ENCODE measurements at places on chromosomes 11 and 22.

GRCh38 chr22:35150183-35151107, 84.5 kb downstream of the ISX start:
- DNase-seq, result peak; percentile 41

DNA sequence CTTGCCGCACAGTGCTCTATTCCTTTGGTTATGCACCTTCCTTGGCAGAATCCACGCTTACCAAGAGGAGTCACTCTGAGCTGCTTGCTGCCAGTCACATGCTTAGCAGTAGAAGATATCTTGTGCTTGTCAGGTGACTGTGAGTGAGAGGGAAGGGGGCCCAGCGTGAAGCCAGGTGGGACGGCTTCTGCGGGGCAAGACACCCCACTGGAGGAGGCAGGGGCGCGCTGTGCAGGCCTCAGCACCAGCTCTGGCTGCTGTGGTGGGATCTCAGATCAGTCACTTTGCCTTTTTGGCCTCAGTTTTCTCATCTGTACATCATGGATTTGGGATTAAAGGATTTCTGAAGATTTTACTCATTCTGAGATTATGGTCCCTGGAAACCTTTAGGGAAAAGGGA, 63.9 kb upstream of the B3GAT1 start:
- no peak for DNase-seq

DNA sequence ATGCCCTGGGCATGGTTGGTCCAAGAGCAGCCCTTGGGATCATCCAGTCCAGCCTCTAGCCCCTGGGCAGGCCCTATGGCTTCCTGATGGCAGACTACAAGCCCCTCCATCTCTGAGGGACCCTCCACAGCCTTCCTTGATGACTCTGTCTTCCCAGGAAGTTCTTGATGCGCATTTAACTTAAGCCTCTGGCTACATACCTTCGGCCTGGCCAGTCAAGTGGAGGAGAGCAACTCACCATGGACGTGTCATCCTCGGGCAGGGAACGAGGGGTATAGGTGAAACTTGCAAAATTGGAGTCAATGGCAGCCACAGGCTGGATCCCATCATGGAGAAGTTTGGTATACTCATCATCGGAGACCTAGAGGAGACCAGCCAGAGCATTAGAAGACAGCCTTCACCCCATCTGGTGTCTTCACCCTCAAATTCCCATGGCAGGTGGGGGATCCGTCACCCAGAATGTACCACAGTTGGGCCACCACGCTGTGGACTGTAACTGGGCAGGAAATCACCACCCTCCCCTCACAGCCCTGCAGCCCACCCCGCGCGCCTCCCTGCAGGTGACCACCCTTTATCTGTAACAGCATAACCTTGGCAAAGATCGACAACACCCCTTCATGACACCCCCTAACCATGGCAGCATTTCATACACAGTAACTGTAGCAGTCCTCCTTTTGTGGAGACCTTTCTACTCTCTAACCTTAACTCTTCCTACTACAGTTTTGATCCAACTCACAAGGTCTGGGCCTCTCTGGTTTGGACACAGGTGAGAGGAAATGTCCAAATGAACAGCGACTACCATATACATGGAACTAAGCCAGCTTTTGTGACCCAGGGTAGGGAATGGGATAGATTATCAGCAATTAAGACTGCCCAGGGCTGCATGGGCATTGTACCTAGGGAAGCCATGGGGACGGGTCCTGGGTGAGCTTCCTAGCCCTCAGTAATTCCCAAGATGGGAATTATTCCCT, 91.7 kb downstream of the PDE2A start:
- DNase-seq, result no peak

GRCh38 chr11:129508163-129508562, 132.5 kb downstream of the BARX2 start:
- DNase-seq, result no peak
